ENCODE measurements at places on chromosomes 4 and X.

- DNase-seq, result no peak
These were observed 160.3 kb downstream of the AFAP1 start for GRCh38 chr4:7779432-7779768.

- DNase-seq, result peak; percentile 42
These were observed 162.2 kb downstream of the DCHS2 start for GRCh38 chr4:154329268-154329868.

- peak; percentile 54 for DNase-seq
These were observed 36.7 kb upstream of the STS start for GRCh38 chrX:7110821-7111276.

DNA sequence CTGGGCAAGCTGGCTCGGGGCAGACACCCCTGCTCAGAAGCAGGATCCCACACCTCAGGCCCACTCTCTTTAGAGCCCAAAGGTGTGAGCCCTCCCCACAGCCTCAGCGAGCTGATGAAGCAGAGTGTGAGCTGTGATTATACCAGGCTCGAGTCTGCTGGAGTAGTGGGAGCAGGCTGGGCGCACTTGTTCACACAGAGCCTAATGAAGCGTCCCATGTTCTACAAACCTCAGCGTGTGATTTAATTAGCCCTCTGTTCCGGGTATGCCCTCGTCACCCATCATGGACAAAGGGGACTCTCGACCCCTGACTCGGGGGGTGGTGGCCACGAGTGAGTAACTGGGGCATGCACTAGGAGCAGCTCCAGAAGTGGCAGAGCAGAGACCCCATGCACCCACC is 62.3 kb downstream of the PPP2R2C start:
- DNase-seq, result no peak

GRCh38 chrX:149433051-149433450 is 72.1 kb downstream of the IDS start:
- no peak for DNase-seq

- peak; percentile 15 for DNase-seq
These were observed 745.9 kb downstream of the RPA4 start for GRCh38 chrX:97629597-97629985.

- DNase-seq, result no peak
These were observed 34.7 kb upstream of the ASMTL start for GRCh38 chrX:1487401-1487800.

- DNase-seq, result no peak
These were observed 1.5 kb upstream of the DDX3X start for GRCh38 chrX:41332408-41333002.

- DNase-seq, result no peak
These were observed 211.5 kb upstream of the MID1 start for GRCh38 chrX:10831716-10832502.

- no peak for DNase-seq
These were observed 360.7 kb downstream of the PCDH7 start for GRCh38 chr4:31080887-31081286.

DNA sequence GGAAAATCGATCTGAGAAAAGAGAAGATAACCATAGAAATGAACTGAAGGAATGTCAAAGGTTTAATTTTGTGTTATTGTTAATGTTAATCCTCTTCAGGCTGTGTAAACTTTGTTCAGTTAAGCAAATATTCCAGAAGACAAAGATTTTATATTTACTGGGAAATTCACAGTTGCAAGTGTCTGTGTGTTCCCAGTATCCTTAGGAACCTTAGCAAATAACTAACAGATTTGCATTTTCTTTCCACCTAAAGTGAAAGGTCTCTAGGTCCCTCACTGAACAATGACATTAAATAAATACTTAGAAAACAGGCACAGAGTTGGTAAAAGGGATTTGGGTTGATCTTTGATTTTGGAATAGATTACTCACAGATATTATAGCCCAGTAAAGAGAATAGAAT is 324.7 kb downstream of the C4orf33 start:
- no peak for DNase-seq

- no peak for DNase-seq
These were observed 25.6 kb downstream of the SORBS2 start for GRCh38 chr4:185786422-185786821.

DNA sequence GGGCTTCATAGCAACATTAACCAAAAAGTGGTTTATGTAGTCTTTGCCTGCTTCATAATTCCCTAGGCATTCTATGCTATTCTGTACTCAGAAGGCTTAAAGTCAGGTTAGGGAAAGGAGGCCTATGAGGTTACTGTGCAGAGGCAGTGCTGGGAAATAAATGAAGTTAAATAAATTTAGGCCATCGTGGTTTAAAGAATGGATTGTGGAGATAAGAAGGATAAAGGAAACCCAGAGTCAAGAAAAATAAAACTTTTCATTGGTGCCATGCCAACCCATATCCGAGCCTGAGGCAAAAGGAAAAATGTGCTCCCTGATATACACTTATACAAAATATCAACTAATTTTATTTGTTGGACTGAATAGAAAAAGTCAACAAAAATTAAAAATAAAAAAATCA is 70.2 kb downstream of the AR start:
- DNase-seq, result no peak

- DNase-seq, result no peak
These were observed 102.9 kb downstream of the KCNIP4 start for GRCh38 chr4:21845663-21846062.

GRCh38 chr4:105620640-105621323 is 68.4 kb downstream of the ARHGEF38 start:
- DNase-seq, result no peak

- no peak for DNase-seq
These were observed 54.3 kb downstream of the WWC2 start for GRCh38 chr4:183153190-183153916.

DNA sequence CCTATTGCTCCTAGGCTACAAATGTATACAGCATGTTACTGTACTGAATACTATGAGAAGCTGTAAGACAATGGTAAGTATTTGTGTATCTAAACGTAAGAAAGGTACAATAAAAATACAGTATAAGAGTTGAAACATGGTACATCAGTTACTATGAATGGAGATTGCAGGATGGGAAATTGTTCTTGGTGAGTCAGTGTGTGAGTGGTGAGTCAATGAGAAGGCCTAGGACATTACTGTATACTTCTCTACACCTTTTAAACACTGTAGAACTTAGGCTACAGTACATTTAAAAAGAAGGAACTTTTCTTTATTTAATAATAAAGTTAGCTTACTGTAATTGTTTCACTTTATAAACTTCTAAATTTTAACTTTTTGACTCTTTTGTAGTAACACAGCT is 2603.2 kb downstream of the PCDH7 start:
- DNase-seq, result no peak

DNA sequence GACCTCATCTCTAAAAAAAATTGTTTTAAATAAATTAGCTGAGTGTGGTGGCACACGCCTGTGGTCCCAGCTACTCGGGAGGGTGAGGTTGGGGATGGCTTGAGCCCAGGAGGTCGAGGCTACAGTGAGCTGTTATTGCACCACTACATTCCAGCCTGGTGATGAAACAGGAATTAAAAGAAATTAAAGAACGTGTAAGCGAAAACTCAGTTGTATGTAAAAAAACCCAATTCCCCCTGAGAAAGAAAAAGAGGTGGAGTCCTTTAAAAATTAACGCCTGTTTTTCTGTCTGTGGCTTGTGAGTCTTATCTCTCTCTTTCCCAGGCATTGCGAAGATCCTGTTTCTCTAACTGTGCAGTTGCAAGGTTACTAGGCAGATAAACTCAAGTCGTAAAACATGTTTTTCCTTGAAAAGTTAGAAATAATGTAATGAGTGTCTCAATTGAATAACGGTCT is 22.1 kb downstream of the EPGN start:
- DNase-seq, result no peak

All from SK-MEL-5 (cell line).